T-cell (primary cell): ENCODE measurements at places on chromosomes 13 and 19.

DNA sequence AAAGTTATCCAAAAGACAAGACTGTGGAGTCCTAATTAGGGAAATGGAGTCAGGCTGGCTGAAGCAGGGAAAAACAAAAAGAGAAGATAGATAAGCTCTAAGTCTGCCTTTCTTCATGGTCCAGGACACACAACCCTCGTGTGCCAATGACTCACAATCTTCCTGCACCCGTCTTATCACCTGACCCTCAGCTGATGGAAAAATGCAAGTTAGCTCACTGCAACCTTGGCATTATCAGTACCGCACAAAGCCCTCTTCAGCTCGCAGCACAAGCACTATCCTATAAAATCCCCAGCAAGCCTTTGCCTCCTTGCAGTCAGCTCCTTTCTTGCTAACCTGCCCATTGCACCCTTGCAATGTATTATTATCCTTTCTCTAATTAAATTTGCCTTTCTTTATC is 4.3 kb downstream of the OR7A5 start:
- no peaks in the 10 kb centered on the region for H3K4me1 ChIP-seq
- no peak overlapping the region for H3K27ac ChIP-seq
- no peak overlapping the region for H3K4me3 ChIP-seq
- peaks cover 4% of the 10 kb centered on the region for H3K27me3 ChIP-seq
- DNase-seq, result no peak

DNA sequence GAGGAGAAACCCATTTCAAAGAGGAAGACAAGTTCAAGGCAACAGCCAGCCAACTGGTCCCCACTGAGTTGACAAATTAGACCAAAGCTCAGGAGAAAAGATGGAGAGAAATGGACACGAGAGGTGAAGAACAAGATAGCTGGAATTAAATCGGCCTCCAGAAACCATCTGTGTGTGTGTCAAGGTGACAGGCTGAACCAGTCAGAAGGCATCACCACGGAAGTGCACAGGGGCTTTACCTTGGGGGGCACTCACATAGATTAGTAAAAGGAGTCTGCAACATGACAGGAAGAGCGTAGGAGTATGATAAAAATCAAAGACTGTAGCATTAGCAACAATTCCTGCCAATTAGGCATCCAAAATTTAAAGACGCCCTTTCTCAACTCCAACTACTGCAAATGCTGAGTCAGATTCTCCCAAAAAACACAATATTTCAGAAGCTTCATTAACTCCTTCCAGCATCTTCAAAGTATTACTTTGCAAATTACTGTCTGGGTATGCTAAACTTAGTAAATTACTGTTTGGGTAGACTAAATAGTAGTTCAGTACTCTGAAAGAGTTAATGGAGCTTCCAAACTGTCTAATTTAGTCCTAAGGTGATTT is 66.2 kb downstream of the FOXO1 start:
- DNase-seq, result no peak
- H3K4me3 ChIP-seq, result peak overlapping the region; percentile 33
- no peaks in the 10 kb centered on the region for H3K36me3 ChIP-seq
- no peak overlapping the region for H3K27ac ChIP-seq

- H3K27me3 ChIP-seq, result no peaks in the 10 kb centered on the region
- no peak overlapping the region for H3K4me3 ChIP-seq
- DNase-seq, result no peak
- H3K27ac ChIP-seq, result no peak overlapping the region
Measured at GRCh38 chr13:97388373-97388772, 45.6 kb upstream of the RAP2A start.

DNA sequence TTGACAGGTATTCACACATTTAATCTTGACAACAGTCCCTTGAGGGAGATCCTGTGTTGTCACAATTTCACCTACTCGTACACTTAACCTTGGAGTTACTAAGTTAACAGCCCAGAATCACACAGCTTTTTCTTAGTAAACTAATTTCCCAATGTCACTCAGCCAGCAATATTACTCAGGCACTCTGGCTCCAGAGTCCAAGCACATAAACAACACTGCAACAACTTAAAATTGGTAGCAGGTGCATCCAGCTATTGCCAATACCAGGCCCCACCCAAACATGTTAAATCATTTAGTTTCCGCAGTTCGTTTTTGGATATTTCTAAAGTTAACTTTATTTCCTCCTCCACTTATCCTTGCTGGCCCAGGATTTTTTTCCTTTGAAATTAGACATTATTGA is 32.7 kb downstream of the LIG4 start:
- DNase-seq, result no peak
- no peak overlapping the region for H3K27ac ChIP-seq
- no peaks in the 10 kb centered on the region for H3K4me1 ChIP-seq
- no peaks in the 10 kb centered on the region for H3K27me3 ChIP-seq

- H3K4me1 ChIP-seq, result no peaks in the 10 kb centered on the region
- DNase-seq, result no peak
- no peaks in the 10 kb centered on the region for H3K27me3 ChIP-seq
Measured at GRCh38 chr13:82364525-82364924, 1517.7 kb downstream of the SLITRK1 start.

- H3K27ac ChIP-seq, result no peak overlapping the region
- H3K4me3 ChIP-seq, result no peak overlapping the region
- H3K36me3 ChIP-seq, result no peaks in the 10 kb centered on the region
- H3K4me1 ChIP-seq, result no peaks in the 10 kb centered on the region
Measured at GRCh38 chr19:17989425-17990094, 18.4 kb upstream of the ARRDC2 start.

DNA sequence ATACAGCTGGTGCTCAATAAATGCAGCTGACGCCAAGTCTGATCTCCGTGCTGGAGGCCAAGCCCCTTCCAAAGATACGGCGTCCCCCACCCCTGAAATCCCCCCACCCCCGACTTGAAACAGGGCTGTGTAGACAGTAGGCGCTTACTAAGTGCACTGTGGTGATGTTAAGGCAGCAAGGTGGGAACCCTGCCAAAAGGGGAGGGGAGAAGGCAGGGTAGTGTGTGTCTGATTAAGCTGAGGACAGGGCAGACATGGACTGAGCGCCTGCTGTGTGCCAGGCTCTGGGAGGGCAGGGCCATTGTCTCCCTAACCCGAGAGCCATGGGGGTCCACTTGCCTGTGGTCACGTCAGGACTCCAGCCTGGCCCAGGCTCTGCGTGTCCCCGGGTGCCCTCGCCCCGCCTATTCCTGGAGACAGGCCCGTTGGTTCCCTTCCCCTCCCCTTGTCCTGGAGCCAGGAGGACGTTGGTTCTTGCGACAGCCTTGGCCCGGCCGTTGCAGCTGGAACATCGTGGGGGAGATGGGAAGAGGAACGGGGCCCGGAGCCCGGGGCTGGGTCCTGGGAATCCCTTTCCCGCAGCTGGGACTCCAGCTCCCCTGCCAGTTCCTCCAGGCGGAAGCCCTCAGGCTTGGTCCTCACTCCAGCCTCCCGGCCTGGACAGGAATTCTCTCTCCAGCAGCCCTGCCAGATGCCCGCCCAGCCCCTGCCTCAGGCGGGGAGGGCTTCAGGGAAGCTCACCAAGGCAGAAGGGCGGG is 1.7 kb upstream of the ELANE start:
- H3K4me3 ChIP-seq, result no peak overlapping the region
- H3K36me3 ChIP-seq, result no peaks in the 10 kb centered on the region
- DNase-seq, result no peak
- no peaks in the 10 kb centered on the region for H3K27me3 ChIP-seq
- peaks cover 3% of the 10 kb centered on the region for H3K4me1 ChIP-seq
- no peak overlapping the region for H3K27ac ChIP-seq

DNA sequence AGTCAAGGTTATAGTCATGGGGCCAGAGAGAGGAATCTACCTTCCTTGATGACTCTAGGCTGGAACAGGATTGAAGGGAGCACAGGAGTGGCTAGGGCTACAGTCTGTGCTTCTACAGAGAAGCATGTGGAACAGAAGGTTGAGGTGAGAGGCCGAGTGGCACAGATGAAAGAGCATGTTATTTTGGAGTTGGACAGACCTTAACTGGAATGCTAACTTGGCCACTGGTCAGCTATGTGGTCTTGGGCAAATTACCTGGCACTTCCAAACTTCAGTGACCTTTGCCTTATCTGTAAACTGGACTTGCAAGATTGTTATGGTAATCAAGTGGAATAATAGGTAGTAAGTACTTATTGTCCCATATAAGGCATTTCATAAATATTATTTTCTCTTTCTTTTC is 252.7 kb downstream of the KCNRG start:
- no peak overlapping the region for H3K27ac ChIP-seq
- no peaks in the 10 kb centered on the region for H3K27me3 ChIP-seq
- no peak for DNase-seq
- no peak overlapping the region for H3K4me3 ChIP-seq
- no peaks in the 10 kb centered on the region for H3K36me3 ChIP-seq

DNA sequence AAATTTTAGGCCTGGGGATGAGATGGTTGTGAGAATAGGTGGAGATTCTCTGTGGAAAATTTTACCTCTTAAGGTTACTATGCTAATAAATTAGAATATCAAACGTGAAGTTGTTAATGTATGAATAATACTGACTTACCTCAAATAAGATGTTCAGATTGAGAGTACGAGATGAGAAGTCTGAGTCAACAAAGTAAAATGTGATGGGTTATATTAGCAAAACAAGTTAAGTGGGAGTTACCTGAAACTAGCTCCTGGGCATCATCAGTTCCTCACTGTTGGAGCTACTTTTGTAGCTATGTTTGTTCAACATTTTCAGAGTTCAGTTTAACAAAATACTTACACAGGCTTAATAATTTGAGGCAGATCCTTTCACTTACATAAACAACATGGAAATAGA is 108.6 kb downstream of the PIBF1 start:
- H3K4me1 ChIP-seq, result no peaks in the 10 kb centered on the region
- no peaks in the 10 kb centered on the region for H3K27me3 ChIP-seq
- H3K36me3 ChIP-seq, result peaks cover under 1% of the 10 kb centered on the region
- DNase-seq, result no peak
- no peak overlapping the region for H3K27ac ChIP-seq

DNA sequence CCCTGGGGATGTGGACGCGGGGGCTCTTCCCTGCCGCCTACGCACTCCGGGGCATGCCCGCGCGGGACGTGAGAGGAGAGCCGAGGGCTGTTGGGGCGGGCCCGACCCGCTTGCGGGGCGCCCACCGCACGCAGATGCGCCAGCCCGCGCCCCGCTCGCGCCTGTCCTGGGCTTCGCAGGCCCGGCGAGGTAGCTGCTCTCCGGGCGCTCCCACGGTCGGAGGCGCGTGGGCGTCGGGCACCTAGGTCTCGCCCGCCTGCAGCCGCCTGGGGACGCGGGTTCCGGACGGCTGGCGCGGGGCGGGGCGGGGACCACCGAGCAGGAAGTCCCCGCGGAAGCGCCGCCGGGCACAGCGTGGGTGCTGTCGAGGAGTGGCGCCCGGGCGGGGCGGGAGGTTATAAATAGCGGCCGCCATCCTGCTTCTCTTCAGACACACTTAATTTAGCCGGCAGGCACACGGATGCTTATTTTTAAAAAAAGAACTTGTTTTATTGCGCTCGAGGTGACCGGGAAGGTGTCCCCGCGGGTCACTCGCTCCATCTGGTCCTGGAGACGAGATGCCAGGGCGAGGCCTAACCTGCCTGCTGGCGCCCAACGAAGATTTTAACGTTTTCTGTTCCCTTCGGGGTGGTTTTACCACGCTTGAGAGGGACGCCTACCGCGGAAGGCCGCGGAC is 561 bp upstream of the GJA3 start:
- peak; percentile 56 for DNase-seq
- H3K4me1 ChIP-seq, result peaks cover 4% of the 10 kb centered on the region
- no peaks in the 10 kb centered on the region for H3K36me3 ChIP-seq
- peaks cover 19% of the 10 kb centered on the region for H3K27me3 ChIP-seq

- H3K27me3 ChIP-seq, result peaks cover 11% of the 10 kb centered on the region
- H3K36me3 ChIP-seq, result no peaks in the 10 kb centered on the region
- no peak overlapping the region for H3K4me3 ChIP-seq
- no peaks in the 10 kb centered on the region for H3K4me1 ChIP-seq
- no peak for DNase-seq
- H3K27ac ChIP-seq, result no peak overlapping the region
Measured at GRCh38 chr13:30727491-30728355, 7.6 kb upstream of the ALOX5AP start.

DNA sequence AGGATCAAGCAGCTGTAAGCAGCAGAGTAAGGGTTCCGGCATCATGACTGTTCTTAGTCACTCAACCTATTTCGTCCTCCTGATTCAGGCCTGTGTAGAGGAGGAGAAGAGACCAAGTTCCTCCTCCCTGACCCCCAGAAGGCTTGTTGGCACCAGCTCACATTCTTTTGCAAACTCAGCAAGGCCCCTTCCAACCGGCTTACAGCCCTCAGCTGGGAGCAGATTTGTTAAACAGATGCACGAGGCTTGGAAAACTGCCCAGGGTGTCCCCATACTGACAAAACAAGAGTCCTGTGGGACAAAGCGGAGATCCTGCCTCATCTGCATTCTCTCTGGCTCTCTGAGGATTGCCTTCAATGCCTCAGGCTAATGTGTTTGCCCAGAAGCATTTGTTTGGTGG is 113.2 kb upstream of the SOX21 start:
- H3K27me3 ChIP-seq, result no peaks in the 10 kb centered on the region
- no peak overlapping the region for H3K27ac ChIP-seq
- no peaks in the 10 kb centered on the region for H3K4me1 ChIP-seq
- DNase-seq, result no peak
- H3K36me3 ChIP-seq, result no peaks in the 10 kb centered on the region
- H3K4me3 ChIP-seq, result no peak overlapping the region

DNA sequence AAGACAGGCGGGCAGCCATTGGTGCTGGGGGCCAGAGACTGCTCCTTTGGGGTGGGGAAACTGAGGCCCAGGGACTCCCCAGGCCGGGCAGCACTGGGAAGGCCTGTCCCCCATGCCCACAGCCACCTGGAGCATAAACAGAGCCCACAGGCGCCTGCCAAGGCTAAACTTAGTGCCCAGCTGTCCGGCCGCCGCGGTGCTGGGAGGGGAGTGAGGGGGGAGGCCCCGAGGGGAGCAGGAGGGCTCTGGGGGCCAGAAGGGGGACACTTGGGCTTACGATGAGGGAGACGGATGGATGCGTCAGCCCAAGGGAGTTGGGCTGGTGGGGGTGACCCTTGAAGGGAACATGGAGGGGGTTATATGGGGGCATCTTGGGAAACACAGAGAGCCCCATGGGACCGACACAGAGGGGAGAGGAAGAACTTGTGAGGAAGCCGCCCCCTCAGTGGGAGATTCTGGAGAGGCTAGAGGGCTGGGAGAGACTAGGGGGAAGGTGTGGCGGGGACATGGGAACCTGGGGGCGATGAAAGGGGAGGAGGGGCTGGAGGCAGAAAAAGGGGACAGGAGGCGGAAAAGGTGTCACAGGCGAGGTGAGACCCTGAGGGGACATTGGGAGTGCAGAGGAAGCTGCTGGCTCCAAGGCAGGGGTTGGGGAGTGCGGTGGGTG is 2.2 kb downstream of the CERS1 start:
- no peak for DNase-seq
- H3K27me3 ChIP-seq, result no peaks in the 10 kb centered on the region
- no peak overlapping the region for H3K4me3 ChIP-seq
- no peak overlapping the region for H3K27ac ChIP-seq
- peaks cover under 1% of the 10 kb centered on the region for H3K36me3 ChIP-seq
- H3K4me1 ChIP-seq, result peaks cover 14% of the 10 kb centered on the region

- no peak for DNase-seq
- no peak overlapping the region for H3K27ac ChIP-seq
- H3K4me3 ChIP-seq, result no peak overlapping the region
- peaks cover 61% of the 10 kb centered on the region for H3K36me3 ChIP-seq
- H3K4me1 ChIP-seq, result peaks cover 27% of the 10 kb centered on the region
Measured at GRCh38 chr13:99545979-99546378, 44.7 kb downstream of the TM9SF2 start.

- no peaks in the 10 kb centered on the region for H3K27me3 ChIP-seq
- H3K4me3 ChIP-seq, result no peak overlapping the region
- H3K4me1 ChIP-seq, result peaks cover 17% of the 10 kb centered on the region
- no peaks in the 10 kb centered on the region for H3K36me3 ChIP-seq
- no peak overlapping the region for H3K27ac ChIP-seq
- no peak for DNase-seq
Measured at GRCh38 chr19:49718511-49718910, 27.6 kb downstream of the CPT1C start.

- H3K4me3 ChIP-seq, result peak overlapping the region; percentile 55
- no peak for DNase-seq
- H3K36me3 ChIP-seq, result no peaks in the 10 kb centered on the region
- H3K27me3 ChIP-seq, result peaks cover 8% of the 10 kb centered on the region
Measured at GRCh38 chr19:3699741-3700241, 477 bp downstream of the PIP5K1C start.
